ENCODE measurements at places on chromosomes 3 and 15.

- no peak for DNase-seq
Observed at GRCh38 chr3:125112981-125113380, 57.2 kb upstream of the HEG1 start.

- no peak for DNase-seq
Observed at GRCh38 chr3:67017211-67017610, 19.1 kb downstream of the KBTBD8 start.

DNA sequence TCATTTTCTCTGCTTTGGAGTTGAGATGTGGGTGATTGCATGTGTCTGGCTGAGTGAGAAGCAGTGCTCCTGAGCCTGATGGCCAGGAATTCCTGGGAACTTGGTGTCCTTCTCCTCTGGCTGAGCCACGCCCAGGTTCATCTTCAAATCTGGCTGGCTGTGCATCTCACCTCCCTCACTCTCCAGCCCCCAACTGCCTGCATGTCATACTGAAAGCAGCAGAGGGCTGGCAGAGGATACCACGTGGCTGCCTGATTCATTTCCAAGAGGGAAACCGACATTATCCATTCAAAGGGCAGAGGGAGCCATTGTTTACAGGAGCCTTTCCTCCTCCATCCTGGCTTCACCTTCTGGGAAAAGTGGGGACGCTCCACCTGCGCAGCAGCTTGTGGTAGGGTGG is 57.4 kb downstream of the ABHD5 start:
- no peak for DNase-seq

DNA sequence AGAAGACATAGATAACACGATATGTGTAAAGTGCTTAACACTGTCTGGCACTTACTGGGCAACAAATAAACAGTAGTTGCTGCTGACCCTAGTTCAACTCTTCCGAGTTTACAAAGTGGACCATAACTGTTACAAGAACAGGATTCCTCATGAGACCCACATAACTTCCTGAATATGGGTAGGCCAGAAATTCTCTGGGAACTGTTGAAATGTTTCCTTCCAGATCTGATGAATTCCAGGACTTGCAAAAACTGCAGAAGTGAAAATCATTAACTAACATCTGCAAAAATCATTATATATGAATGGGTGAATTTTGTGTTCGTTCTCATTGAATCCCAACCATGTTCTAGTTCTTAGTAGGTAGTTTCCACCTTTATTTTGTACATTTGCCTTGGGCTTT is 181.7 kb upstream of the MME start:
- DNase-seq, result no peak

DNA sequence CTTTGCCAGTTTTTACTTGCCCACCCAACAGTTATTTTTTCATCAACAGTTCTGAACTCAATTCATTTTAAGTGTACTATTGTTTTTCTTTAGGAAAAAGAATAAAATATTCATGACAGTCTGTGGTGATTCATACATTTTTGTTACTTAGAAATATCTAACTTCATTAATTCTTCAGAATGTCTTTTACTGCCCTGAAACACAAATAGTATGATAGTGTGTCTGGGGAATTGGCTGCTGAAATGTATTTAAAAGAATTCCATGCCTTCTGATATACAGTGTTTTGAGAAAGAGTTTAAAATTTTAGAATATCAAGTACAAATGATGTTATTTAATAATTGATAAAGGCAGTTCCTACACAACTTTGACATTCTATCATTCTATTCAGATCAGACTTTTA is 854.1 kb downstream of the NAALADL2 start:
- no peak for DNase-seq

DNA sequence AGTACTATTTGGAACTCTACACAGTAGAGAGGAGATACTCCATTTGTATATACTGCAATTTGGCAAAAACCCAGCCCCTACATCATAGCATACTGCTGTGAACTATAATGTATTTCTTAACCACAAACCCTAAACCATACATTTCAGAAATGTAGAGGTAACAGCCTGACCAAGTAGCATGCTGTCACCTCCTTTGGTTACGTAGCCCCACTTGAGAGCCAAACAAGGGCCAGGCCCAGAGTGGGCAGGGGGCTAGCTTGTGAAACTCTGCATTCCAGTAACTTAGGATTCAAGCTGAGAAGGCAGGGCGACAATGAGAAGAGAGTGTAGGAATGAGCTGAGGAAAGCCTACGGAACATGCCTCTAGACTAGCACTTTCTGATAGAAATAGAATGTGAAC is 135.8 kb downstream of the GREM1 start:
- DNase-seq, result no peak

- DNase-seq, result no peak
Observed at GRCh38 chr3:14319654-14320182, 82.7 kb upstream of the SLC6A6 start.

GRCh38 chr15:48463366-48463880 is 132.2 kb downstream of the DUT start:
- no peak for DNase-seq

- DNase-seq, result no peak
Observed at GRCh38 chr15:41169781-41170180, 53.7 kb upstream of the INO80 start.

- no peak for DNase-seq
Observed at GRCh38 chr3:154614601-154615000, 184.6 kb upstream of the GPR149 start.

DNA sequence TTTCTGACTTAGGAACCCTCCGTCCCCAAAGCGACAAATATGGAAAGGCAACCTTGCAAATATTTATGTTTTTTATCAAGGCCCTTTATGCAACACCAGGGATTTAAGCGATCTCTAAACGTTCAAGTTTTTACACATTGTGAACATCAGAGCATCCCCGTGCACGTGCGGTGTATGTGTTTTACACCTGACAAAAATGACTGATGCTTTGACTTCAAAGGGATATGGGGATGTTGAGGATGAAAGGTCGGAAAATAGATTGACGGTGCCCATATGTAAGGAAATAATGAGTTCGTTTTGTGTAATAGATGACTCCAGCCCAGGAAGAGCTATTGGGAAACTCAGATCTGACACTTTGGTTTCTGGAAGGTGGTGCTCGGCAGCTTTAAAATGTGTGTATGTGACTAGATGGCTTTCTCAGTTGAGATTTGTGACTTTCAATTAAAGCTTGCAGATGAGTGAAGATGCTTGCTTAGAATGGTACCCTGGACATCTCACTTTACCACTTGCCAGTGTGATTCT is 866 bp downstream of the SLC49A4 start:
- no peak for DNase-seq

DNA sequence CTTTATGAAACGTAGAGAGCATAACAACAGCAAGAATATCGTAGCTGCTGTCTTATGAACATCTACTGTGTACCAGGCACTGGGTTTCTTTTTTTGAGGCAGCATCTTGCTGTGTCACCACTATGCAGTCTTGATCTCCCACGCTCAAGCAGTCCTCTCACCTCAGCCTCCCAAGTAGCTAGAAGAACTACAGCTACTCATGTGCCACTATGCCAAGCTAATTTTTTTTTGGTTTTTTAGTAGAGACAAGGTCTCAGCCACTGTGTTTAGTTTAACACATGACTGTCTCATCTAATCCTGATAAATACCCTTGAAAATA is 129.9 kb downstream of the VGLL4 start:
- no peak for DNase-seq

GRCh38 chr15:45402955-45403877 is 24.9 kb upstream of the GATM start:
- DNase-seq, result peak; percentile 7

DNA sequence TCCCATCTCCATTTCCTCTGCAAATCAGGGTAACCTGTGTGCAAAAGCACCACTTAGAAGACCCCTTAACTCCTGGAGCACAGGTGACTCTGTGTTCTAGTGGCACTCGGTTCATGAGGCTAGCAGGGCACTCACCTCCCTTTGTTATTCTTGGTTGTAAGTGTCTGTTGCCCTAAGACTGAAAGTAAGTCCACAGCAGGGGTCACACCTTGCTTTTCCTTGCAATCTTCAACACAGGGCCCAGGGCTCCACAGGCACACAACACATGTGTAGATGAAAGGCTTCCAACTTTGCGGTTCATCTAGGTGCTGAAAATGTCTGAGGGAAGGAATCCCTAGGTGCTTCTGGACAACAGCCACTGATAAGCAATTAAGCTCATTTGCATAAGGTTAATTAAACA is 2.9 kb downstream of the RNU6-1 start:
- no peak for DNase-seq

GRCh38 chr15:63296195-63296594 is 18.8 kb downstream of the APH1B start:
- DNase-seq, result no peak

- DNase-seq, result no peak
Observed at GRCh38 chr15:91146728-91147127, 46.7 kb downstream of the SV2B start.

- no peak for DNase-seq
Observed at GRCh38 chr15:31537770-31538592, 211.3 kb downstream of the KLF13 start.

DNA sequence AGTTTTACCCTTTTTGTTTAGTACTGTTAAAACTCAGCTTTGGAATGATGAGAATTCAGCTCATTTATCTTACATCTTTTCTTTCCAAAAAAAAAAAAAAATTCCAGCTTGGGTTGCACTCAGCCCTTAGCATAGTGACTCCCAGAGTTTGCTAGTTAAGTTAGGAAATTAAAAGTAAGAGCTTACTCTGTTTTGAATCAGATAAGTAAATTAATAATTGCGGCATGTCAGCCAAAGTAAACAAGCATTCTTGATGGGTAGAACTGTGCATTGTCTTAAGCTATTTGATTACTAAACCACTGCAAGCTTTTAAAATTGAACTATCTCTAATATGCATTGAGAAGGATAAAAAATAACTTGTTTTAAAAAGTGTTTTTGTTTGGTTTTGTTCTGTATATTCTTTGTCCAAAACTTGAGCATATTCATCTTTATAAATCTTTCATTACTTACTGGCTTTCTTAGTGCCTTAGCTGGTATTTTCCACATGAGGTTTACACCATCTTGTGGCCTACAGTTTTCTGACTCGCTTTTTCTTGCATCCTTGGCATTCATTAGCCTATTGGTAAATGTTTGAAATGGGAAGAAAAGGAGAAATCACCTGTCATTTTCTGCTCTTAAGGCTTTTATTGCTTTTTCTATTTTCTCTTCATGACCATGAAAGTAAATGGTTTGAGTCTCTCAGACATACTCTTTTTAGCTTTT is 107.6 kb downstream of the FILIP1L start:
- no peak for DNase-seq

DNA sequence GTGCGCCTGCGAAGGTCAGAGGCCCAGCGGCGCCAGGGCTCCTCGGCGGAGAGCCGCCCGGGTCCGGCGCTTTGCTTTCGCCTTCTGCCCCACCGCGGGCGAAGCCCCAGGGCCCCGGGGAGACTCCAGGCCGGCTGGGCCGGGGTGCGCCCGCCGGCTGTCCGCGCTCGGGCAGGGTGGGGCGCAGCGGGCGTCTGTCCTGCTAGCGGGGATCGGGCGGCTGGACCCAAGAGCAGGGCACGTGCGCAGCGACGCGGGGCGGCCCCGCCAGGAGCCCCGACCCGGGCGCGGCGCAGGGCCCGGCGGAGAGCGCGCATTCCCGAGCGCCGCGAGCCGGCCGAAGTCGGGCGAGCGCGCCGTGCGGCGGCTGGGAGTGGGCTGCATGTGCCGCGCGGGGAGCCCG is 569 bp upstream of the ALDH1A3 start:
- no peak for DNase-seq

- DNase-seq, result no peak
Observed at GRCh38 chr3:52057812-52058495, 1.6 kb upstream of the DUSP7 start.

- DNase-seq, result no peak
Observed at GRCh38 chr3:41026394-41027177, 172.7 kb upstream of the CTNNB1 start.

- no peak for DNase-seq
Observed at GRCh38 chr3:43399034-43399433, 112.7 kb downstream of the SNRK start.

GRCh38 chr3:184235381-184236032 is 6.1 kb downstream of the VWA5B2 start:
- no peak for DNase-seq

- DNase-seq, result no peak
Observed at GRCh38 chr15:69095274-69095673, 65.2 kb upstream of the GLCE start.

DNA sequence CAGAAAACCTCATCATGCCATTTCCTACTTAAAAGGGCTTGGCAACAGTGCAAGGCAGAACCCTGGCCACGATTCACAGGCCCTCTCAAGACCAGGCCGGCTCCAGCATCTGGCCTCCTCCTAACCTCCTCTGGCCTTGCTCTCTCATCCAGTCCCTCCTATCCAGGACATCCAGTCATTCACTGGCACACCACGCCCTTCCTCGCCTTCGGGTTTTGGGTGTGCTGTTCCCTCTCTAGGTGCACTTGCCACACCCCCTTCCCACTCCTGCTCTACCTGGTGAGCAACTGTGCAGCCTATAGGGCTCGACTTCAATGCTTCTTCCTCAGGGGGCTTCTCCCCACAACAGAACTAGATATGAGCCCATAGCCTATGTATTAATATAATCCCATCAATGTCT is 317.1 kb downstream of the ARRDC4 start:
- DNase-seq, result no peak

DNA sequence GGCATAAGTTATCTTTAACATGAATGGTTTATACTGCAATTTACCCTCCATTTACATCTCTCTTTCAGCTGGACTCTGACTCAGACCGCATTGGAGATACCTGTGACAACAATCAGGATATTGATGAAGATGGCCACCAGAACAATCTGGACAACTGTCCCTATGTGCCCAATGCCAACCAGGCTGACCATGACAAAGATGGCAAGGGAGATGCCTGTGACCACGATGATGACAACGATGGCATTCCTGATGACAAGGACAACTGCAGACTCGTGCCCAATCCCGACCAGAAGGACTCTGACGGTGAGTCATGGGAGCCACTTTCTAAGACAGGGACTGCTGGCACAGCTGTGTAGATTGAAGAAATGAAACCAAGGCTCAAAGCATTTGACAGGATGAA is 11.6 kb downstream of the THBS1 start:
- DNase-seq, result no peak

DNA sequence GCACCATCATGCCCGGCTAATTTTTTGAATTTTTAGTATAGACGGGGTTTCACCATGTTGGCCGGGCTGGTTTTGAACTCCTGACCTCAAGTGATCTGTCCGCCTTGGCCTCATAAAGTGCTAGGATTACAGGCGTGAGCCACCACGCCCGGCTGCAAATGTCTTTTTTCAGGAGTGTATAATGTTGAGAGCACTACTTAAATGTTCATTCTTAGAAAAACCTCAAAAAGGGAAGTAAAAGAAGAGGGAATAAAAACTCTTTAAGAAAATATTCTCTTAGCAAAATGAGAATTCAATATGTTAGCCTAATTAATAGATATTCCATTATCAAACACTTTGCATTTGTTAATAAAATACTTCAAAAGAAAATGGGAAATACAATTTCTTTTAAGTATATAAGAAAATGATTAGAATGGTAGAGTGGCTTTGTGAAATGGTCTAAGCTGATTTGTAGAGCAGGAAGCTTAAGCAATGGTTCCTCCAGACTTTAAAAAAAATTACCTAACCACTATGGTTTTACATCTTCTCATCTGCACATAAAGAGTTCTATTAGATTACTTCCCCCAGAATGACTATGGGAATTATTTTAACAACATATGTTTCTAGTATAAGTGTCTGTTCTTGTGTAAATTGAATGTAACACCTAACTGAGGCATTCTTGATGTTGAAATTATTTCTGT is 226.7 kb upstream of the ALCAM start:
- no peak for DNase-seq

- DNase-seq, result no peak
Observed at GRCh38 chr3:147620906-147621305, 211.7 kb downstream of the ZIC1 start.

- no peak for DNase-seq
Observed at GRCh38 chr3:126375835-126376331, 18.7 kb upstream of the KLF15 start.

- DNase-seq, result no peak
Observed at GRCh38 chr15:85116925-85117646, 135.4 kb downstream of the PDE8A start.
